ENCODE measurements at places on chromosomes 5 and 9.

GRCh38 chr9:16426716-16427115 is 443.8 kb downstream of the BNC2 start:
- DNase-seq: no peak

DNA sequence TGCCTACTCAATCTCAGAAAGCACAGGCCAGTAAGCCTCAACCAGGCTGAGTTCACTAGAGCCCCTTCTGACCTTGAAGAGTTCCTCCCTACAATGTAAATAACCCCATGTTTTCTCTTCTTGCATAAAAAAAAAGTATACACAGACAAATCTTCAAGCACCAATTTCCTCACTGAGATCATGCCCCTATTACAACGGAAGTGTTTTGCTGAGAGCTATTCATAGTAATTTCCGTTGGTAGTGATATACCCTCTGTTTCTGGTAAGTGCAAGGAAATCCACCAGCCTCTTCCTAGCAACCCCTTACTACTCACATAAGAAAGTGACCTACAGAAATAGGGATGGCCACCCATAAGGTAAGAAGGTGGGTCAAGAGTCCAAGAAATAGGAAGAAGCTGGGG is 76.4 kb upstream of the TARS1 start:
- no peak for DNase-seq

DNA sequence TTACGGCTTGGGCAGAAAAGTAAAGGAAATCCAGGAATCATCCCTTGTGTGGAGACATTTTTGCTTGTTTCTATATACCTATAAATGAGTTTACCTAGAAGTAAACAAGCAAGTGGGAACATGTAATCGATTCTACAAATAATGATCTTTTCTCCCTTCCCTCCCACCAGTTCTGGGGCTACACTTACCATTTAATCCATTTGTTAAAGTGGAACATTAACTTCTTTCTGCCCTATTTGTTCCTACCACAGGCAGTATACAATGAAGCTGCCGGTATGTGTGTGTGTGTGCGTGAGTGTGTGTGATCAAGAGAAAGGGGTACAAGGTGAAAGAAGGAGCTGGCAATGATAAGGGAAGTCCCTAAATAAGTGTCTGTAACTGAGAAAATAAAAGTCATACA is 26.4 kb upstream of the ELL2 start:
- DNase-seq: no peak

- no peak for DNase-seq
Observed at GRCh38 chr5:171867786-171868185, 82.2 kb downstream of the SMIM23 start.

GRCh38 chr9:91120200-91120599 is 241.5 kb downstream of the AUH start:
- no peak for DNase-seq

All from stimulated activated CD8-positive, alpha-beta memory T cell treated with anti-CD3 and anti-CD28 coated beads, Interleukin-4, amount 100 ng/mL, for 1 hour (primary cell).